ENCODE measurements at places on chromosomes 7 and 10.

DNA sequence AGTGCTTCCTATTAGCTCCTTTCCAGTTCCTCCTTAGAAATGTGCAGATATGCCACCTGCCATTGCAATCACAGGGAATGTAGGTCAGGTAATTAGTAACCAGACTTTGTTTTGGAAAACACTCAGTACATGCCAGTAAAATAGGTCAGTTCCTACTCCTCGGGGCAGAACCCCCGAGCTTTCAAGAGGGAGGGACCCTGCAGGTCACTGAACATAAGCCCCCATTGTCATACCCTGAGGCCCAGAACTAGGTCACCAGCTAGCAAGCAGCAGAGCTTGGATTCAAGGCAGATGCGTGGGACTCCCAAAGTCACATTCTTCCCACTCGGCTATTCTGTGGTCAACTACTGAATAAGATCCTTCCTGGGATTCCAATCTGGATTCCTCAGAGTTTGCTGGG is 104.8 kb downstream of the PPP1R3C start:
- no peak for DNase-seq

DNA sequence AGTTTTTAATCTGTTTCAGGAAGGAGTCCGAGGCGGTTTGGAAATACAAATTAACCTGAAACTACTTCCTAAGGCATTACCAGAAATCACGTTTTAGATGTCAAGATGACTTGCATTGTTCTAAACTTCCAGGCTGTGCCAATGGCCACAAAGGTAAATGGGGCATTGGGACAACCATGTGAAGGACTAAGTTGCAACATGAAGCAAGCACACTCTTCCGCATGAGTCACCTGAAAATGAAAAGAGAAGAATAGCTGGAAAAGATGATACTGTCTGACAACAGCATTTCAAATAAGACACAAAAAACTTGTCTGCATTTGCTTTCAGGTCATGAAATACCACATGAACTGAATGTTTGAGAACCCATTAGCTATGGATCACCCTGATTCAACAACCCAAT is 262.1 kb downstream of the AHR start:
- DNase-seq: no peak

DNA sequence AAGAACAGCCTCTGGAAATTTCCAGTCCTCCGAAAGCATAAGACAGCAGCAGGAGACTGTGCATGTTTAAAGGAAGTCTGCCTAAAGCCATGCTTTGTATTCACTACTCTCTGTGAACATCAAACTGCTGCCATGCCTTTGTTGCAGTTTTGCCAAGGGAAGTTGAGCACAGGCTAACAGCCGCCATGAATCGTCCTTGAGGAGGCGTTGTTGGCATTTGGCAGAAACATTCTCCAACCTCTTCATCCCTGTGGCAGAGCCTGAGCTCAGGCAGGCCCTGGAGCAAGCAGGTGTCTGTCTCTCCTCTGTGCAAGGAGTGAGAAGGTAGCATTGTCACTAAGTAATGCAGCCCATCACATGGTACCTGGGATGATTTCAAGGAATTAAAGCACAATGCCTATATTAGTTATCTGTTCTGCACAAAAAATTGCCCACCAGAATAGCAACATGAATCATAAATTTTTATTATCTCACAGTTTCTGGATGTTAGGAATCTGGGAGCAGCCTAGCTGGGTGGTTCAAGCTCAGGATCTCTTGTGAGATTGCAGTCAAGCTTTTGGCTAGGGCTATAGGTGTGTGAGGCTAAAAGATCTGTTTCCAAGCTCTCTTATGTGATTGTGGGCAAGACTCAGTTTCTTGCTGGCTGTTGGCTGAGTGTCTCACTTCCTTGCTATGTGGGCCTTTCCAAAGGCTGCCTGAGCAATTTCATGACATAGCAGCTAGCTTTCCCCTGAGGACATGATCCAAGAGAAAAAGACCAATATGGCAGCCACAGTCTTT is 46.5 kb upstream of the KIAA1217 start:
- DNase-seq: no peak

- no peak for DNase-seq
These were observed 822.7 kb downstream of the PCDH15 start for GRCh38 chr10:53978301-53978700.

- DNase-seq: no peak
These were observed 193.8 kb upstream of the KLF6 start for GRCh38 chr10:3978761-3979160.

Data from T-helper 1 cell (primary cell).